Left ventricle myocardium inferior (tissue), 1 donor: ENCODE measurements at places on chromosomes 11 and 22.

DNA sequence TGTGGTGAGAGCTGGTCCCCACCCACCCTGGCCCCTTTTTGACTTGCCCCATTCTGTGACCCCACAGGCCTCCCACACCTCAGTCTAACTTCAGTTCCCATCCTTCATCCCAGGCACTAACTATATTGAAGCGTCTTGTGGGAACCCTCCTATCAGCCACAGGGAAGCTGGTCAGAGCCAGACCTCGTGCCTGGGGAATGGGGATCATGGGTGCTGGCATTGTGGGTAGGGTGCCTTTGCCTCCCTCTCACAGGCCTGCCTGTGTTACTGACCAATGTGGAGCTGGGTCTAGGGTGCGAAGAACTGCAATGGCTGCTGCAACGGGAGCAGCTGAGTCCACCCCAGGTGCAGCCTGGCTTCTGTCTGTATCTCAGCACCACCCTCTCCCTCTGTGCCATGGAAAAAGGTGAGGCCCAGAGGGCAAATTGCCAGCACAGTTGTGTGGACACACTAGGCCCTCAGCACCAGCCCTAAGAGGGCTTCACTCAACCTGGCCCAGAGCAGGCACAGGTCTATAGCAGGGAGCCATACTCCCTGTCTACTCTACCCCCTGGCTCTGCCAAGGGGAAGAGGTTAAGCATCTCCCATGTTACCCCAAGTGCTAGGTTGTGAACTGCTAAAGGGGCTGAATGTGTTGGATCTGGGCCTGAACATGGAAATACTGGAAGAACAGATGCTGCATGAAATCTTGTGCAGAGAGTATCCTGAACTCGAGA is 37.3 kb downstream of the RRP8 start:
- no peak for DNase-seq

DNA sequence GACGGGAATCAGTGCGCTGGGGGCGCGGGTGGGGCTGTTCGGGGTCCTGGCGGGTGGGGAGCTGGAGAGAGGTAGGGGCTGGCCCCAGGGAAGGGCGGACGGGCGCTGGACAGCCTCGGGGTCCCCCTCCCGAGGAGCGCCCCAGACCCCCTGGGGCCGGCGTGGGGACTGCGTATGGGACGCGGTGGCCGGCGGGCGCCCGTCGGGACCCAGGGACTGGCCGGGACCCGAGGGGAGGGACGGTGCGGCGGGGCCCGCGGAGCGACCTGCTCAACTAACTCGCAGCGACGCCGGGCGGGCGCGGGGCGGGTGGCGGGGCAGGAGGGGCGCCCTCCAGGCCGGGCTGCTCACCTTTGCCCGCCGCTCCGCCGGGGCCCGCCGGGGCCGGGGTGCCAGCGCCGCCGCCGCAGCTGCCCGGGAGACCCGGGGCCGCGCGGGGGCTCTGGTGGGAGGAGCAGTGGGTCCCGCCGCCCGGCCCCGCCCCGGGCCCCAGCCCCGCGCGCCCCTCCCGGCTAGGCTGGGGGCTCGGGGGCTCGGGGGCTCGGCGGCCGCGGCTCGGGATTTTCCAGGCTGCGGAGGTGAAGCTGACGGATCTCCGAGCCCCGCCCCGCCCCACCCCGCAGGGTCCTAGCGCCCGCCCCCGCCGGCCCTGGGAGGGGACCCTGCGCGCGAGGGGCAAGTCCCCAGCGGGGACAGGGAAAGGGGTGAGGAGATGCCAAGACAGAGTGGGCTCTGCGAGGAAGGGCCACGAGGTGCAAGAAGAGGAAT is 12.3 kb downstream of the STARD10 start:
- peak; percentile 45 for DNase-seq

DNA sequence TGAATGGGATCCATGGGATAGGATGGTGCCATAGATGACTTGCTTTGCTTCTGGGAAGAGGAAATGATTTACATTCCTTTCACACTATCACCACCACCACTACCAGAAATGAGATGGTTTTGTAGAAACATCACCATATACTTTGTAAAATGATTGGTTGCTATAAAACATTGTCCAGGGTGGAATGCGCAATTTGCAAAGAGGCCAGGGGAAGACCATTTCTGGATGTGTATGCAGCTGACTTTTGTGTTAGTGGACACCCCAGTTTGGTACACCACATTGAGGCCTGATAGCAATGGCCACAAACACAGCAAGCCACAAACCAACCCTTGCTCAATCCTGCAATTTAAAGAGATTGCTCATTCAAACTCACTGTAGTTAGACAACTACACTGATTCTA is 56.7 kb upstream of the RCN1 start:
- no peak for DNase-seq

GRCh38 chr22:30947816-30948454 is 20.6 kb downstream of the MORC2 start:
- DNase-seq = no peak

- no peak for DNase-seq
These were observed 97.7 kb downstream of the RBFOX2 start for GRCh38 chr22:35930933-35931332.

- DNase-seq = no peak
These were observed 29.9 kb upstream of the CSNK2A3 start for GRCh38 chr11:11382858-11383532.

GRCh38 chr11:45021001-45021400 is 70.3 kb upstream of the TP53I11 start:
- DNase-seq = no peak

DNA sequence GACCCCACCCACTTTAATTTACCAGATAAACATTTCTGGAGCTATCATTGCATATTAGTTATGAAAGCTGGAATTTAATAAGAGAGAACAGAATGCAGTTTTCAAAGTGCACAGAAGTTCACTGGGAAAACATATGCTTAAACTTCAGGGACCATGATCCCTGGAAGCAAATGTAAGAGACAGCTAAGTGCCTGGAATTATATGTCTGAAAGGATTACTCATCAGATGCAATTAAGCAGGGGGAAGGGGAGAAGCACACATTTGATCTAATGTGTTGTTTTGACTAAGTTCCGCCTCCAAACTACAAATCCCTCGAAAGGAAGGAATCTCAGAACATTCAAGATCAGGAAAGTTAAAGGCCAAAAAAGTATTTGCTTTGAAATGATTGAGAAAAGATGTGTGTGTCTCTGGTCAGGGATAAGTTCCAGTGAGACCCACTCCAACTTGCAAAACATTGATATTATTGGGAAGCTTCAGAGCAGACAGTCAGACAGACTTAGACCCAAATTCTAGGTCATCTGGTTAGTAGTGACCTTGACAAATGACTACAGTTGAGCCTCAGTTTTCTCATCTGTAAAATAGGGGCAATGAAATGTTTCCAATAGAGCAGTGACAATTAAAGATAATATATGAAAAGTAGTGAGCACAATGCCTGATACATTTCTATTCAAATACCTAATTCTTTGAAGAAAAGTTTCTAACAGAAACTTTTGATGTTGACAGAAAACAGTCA is 147.6 kb downstream of the ME3 start:
- no peak for DNase-seq

GRCh38 chr11:98940913-98941312 is 79.8 kb upstream of the CNTN5 start:
- no peak for DNase-seq

GRCh38 chr22:44088976-44089570 is 65.0 kb downstream of the PARVB start:
- DNase-seq = peak; percentile 66

- DNase-seq = no peak
These were observed 112.5 kb upstream of the CD82 start for GRCh38 chr11:44452827-44453572.

- DNase-seq = no peak
These were observed 90.3 kb downstream of the RPL27A start for GRCh38 chr11:8772571-8773519.

DNA sequence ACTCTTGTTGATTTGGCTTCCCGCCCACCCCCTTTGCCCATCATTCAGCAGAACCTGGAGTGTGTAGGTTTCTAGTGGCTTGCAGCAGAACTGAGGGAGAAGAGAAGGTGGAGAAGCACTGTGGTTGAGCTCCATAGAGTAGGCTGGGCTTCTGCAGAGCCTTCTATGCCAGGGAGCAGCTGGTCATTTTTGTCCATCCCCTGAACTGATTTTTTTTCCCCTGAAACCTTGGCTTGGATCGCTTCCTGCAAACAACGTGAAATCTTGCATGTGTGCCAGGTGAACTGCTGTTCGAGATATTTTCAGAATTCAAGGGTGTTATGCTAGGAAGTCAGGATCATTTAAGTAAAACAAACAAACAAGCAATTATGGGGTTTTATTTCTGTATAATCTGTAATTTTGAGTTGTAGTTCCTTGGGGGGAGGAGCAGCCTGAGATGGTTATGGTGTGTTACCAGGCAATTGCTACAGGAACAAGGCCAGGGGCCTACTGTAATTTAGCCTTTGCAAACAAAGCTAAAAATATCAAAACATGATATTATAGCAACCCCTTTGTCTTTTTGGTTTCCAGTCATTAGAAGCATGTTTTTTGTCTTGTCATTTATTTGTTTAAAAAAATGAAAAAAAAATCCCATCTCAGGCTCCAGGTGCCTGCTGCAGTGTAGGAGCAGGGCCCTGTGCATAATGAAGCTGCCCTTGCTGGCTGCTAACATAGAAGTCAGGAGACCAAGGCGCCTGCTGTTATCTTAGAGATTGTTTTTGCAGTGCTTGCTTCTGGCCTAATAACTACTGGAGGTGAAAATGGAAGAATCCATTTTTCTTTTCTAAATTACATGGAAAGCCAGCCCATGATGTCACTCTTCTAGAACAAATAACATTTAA is 152.4 kb upstream of the TTC12 start:
- no peak for DNase-seq

- DNase-seq = no peak
These were observed 54.5 kb upstream of the HSPA8 start for GRCh38 chr11:123116486-123116885.

DNA sequence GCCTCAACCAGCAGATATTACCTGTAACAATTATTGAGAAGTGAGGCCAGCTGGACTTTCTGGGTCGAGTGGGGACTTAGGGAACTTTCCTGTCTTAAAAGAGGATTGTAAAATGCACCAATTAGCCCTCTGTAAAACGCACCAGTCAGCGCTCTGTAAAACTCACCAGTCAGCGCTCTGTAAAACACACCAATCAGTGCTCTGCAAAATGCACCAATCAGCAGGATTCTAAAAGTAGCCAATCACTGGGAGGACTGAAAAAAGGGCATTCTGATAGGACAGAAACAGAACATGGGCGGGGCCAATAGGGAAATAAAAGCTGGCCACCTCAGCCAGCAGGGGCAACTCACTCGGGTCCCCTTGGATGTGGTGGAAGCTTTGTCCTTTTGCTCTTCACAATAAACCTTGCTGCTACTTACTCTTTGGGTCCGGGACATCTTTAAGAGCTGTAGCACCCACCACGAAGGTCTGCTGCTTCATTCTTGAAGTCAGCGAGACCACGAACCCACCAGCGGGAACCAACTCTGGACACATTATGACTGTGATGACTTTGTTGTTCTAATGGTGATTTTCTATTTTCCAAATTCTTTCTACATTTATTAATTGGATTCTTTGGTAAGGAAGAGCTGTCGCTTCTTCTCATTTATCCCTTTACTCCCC is 40.2 kb upstream of the FGF3 start:
- DNase-seq = no peak

DNA sequence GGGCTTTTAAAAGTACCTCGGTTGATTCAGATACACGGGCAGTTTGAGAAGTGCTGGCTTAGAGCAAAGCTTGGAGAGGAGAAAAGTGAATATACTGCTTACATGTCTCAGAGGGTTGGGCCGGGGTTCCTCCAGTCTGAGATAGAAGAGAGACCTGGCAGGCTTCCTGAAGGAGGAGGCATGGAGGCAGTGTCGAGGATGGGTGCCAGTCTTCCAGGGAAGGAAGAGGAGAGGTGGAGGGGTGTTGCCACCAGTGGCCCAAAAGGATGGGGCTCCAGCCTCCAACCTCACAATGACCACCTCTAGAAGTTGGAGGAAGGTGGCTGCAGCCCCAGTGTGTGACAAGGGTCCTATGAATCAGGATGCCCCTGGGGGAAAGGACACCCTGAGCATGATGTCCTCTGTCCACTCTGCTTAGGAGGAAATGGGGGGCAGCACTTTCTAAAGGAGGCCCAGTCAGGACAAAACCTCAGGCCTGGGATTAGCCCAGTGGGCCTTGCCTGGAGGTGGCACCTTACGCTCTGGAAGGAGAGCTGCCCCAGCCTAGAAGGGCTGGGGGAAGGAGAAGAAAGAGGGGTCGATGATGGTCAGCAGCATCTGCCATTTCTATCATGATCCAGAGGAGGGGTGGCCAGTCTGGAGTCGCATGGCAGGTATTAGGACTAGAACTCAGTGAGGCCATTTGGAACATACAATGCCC is 65.2 kb downstream of the CD82 start:
- DNase-seq = no peak

DNA sequence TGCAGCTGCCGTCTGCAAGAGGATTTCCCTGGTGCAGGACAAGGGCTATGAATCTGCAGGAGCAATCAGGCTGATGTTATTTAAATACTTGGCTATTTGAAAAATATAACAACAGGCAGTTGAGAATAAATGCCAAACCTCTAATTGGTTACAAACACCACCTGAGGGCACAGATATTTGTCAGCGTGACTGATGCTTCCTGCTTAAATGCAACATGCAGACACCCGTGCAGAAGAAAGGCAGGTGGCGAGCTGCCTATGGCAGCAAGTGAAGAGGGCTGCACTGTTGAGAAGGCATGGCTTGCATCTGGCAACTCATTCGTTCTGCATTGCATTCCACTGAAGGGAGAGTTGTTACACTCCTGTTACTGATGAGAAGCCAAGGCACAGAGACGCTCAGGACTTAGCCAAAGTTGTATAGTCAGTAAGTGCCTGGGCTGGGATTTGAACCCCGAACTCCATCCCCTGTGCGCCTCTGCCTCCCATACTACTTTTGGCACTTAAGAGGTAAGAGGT is 350.6 kb downstream of the TENM4 start:
- no peak for DNase-seq

DNA sequence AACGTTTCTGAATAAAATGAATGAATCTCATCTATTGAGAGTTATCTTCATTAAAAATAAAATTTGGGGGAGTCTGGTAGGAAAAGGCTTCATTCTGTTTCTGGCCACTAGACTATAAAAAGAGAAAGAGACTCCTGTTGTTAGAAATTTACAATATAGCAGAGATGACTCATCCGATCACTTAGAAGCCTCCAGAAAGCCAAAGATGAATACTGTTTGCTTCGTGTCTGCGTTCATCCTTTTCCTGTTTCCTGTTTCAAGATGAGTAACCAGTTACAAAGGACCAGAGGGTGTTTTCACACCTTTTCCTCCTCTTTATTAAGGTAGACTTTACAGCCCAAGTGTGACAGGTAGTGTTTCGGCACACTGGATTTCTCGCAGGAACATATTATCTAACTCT is 1120.7 kb downstream of the LRRC4C start:
- no peak for DNase-seq

GRCh38 chr11:27041141-27041899 is 705 bp downstream of the BBOX1 start:
- DNase-seq = no peak

GRCh38 chr22:20203552-20204201 is 52.8 kb upstream of the CCDC188 start:
- DNase-seq = peak; percentile 41

GRCh38 chr11:11978792-11979487 is 29.5 kb downstream of the DKK3 start:
- peak; percentile 92 for DNase-seq

- DNase-seq = no peak
These were observed 14.6 kb upstream of the PGM2L1 start for GRCh38 chr11:74412733-74413359.

- DNase-seq = no peak
These were observed 39.7 kb upstream of the MICAL2 start for GRCh38 chr11:12070446-12071267.
